Osteocyte (in vitro differentiated cells): ENCODE measurements at places on chromosomes 6 and 20. TPM values are rescaled to one million over a fixed set of nuclear protein-coding genes. Genes with fewer than 3 reads are reported as not detected.

DNA sequence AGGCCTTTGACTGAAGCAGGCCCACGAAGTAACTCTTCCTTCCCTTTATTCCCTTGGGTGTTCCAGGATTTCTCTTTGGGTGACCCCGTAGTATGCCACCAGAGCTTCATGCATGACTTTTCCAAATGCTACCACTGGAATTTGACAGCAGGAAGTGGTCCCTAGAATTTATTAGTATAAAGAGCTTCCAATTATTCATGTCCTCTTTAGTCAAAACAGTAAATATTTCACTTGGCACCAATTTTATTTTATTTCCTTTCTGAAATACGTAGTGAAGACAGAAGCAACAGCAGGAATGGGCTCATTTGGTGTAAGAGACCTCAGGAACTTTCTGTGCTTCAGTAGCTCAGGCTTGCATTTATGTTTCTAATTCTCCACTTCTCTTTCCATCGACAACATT is 151.3 kb downstream of the LCA5 start:
- DNase-seq = no peak

DNA sequence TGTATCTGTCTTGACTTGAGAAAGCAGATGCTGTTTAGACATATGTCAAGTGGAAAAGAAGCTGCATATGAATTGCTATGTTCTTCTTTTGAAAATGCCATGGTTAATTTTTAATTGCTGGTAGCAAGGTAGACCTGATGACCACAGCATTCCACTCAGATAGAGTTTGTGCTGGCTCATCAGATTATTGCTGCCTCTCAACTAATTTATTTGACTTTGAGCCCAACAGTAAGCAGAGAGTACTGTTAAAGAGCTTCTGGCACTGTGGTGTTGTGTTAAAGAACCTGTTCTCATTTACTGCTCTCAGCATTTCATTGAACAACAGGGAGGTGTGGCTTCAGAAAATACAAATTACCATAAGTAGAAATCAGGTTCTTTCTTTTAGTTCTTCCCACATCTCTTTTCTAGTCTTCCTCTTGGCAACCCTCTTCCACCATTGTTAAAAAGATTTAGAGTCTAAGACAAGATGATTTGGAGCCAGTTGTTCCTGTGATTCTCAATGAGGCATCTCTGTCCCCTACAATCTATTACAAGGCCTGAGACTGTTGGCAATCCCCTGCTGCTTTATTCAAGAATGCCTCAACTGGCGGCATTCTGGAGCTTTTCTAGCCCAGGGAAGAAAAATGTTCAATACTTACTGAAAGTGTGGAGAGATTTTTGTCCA is 967.6 kb upstream of the GJE1 start:
- DNase-seq = no peak

GRCh38 chr6:45454008-45454911 is 76.5 kb upstream of the SUPT3H start:
- no peak for DNase-seq

The PSORS1C1 gene
- total RNA-seq = 3.2 and 6.2 TPM in 2 replicates
